ENCODE measurements at places on chromosomes 7 and 10. TPM values are rescaled to one million over a fixed set of nuclear protein-coding genes. Genes with fewer than 3 reads are reported as not detected.

Gene CRHR2
- not detected for total RNA-seq

Gene SUV39H2
- total RNA-seq = 15.5 TPM

Gene PRKCQ
- total RNA-seq = 0.43 TPM

Gene OR2A5
- 0.44 TPM for total RNA-seq

Gene WNT2
- total RNA-seq = 16.3 TPM

Gene LRRC4
- total RNA-seq = 15.1 TPM

Gene LCOR
- total RNA-seq = 52.4 TPM

Gene GIMAP7
- 0.33 TPM for total RNA-seq

Gene HMX3
- total RNA-seq = not detected

Gene IL15RA
- total RNA-seq = 2.4 TPM

Gene FEZF1
- total RNA-seq = not detected

Gene SLC18A3
- 1.4 TPM for total RNA-seq

Gene VPS50
- 32.5 TPM for total RNA-seq

Gene SFRP5
- total RNA-seq = 18.5 TPM

Gene TEX47
- total RNA-seq = not detected

Gene DENND2A
- 6.7 TPM for total RNA-seq

Data from hepatocyte (in vitro differentiated cells).